ENCODE measurements at places on chromosomes 3 and 15. TPM values are rescaled to one million over a fixed set of nuclear protein-coding genes. Genes with fewer than 3 reads are reported as not detected.

GRCh38 chr3:43968465-43968864 is 273.2 kb upstream of the TOPAZ1 start:
- no peak for DNase-seq

DNA sequence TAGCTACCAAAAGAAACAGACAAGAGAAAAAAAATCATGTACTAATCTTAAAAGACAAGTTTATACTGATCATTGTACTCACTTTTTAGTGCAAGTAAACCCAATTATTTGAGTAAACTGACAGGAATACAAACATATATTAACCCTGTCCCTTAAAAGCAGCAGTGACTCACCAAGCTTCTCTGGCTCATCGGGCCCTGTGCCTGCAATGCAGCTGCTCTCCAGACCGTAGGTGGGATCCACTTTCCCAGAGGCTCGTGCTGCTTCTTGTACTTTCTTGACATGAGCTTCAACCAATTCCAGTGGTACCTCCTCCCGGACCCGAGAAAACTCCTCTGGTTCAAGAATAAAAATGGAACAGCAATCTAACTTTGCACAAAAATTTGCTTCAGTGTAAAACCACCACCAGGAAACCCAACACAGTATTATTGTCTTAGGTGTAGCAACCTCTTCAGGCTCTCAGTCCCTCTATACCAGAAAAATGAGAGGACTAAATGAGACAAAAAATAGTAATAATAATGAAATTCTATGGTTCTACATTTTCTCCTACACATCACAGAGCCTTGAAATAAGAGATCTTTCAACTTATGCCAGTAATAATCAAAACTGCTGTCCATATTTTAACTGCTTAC is 82.6 kb upstream of the CSPG5 start:
- DNase-seq = no peak

GRCh38 chr3:130517602-130518001 is 625 bp downstream of the COL6A6 start:
- no peak for DNase-seq

- DNase-seq = no peak
These were observed 1.2 kb downstream of the USP19 start for GRCh38 chr3:49119439-49119838.

DNA sequence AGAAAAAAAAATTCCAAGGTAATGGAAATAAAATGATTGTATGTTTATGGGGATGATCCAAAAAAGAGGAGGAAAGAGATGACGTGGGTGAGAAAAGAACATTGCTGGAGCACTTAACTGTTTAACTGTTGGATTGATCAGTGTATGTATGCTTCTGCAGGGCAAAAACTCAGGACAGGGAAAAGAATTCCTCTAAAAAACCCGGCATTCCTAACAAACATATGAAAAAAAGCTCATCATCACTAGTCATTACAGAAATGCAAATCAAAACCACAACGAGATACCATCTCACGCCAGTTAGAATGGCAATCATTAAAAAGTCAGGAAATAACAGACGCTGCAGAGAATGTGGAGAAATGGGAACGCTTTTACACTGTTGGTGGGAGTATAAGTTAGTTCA is 1.6 kb upstream of the PHLDB2 start:
- DNase-seq = no peak

DNA sequence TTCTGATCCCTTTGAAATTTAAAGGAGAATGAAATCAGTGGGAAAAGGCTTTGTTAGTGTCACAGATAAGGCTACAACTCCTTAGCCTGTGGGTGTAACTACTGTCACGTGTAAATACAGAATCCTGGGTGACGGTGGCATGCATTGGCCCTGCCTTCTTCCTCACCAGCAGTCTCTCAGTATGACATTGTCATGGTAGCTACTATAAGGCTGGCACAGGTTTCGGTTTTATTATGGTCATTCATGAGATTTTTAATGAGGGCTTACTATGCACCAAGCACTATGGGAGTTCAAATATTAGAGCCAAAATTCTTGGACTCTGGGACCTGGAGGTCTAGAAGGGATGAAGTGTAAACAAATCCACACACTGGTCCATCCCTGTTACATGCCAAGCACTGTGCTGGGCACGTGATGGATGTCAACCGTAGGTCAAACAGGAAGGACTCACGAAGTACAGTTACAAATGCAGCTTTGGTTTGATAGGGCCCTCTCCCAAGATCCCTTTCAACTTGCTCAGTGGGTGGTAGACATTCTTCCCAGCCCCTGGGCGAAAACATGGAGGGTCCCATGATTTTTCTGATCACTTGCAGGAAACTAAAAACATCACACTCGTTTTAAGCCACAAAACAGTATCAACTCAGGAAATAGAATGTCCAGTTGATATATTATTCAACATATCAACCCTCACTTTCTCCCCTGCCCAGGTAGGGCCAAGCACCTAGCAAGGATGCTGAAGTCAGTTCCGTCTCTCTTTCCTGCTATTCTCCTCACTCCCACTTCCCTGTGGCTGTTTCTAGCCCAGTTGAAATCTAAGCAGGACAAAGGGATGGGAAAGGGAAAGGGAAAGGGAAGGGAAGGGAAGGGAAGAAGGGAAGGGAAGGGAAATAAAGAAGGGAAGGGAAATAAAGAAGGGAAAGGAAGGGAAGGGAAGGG is 25.3 kb downstream of the BFSP2 start:
- DNase-seq = no peak

- DNase-seq = peak; percentile 28
These were observed 17.4 kb upstream of the MINDY4B start for GRCh38 chr3:150922611-150923010.

- DNase-seq = peak; percentile 33
These were observed 91.7 kb downstream of the APBA2 start for GRCh38 chr15:28977377-28978010.

GRCh38 chr3:45509038-45509767 is 85.3 kb upstream of the LIMD1 start:
- DNase-seq = no peak

DNA sequence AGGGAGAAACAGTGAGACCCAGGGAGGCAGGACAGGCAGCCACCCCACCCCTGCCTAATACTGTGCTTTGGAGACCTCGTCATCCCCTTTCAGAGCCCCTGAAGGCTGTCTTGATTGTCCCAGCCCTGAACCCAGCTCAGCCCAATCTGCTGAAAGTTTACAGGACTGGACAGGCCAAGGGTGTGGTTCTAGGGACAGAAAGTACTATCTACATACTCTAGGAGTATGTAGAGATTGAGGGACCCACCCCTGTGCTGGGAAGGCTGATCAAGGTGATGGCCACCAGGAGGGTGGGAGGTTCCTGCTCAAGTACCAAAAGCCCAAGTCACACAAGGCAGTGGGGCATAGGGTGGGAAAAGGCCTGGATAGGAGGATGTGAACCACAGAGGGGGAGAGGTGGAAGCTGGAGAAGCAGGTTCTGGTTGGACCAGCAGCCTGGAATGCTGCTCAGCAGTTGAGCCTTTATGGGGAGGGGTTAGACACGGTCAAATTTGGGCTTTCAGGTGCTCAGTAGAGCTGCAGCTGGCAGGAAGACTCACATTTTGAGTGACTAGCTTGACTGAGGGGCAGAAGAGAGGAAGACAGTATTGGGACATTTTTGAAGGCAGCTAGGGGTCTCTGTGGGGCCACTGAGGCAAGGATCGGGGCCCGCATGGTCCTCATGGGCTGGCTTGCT is 6.7 kb downstream of the NBEAL2 start:
- no peak for DNase-seq

DNA sequence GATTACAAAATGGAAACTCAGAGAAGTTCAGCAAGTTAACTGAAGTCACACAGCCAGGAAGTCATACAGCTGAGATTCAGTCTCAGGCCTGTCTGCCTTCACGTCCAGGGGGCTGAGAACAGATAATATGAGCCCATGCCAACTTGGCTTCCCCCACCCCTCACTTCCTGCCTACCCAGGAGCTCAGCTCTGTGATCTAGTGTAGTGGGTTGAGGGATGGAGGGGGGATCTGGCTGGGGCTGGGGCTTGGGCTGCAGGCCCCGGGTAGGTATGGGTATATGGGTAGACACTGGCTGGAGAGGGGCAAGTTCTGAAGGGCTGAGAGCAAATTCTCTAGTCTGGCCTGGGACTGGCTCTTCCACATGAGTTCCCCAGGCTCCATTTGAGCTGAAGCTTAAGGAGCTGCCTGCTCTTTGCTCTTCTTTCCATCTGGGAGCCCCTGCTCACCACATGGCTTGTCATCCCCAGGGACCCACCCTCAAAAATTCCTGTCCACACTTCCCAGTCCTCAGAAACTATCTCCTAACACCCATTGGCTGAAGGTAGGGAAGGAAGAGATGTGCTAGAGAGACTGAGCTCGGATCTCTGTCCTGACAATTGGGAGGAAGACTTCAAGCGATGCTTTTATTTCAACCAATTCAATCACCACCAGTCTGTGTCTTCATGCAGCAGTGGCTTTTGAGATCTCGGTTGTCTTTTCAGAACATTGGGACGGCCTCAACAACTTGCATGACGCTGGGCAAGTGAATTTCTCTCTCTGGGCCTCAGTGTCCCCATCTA is 2.0 kb downstream of the RASGRF1 start:
- no peak for DNase-seq

DNA sequence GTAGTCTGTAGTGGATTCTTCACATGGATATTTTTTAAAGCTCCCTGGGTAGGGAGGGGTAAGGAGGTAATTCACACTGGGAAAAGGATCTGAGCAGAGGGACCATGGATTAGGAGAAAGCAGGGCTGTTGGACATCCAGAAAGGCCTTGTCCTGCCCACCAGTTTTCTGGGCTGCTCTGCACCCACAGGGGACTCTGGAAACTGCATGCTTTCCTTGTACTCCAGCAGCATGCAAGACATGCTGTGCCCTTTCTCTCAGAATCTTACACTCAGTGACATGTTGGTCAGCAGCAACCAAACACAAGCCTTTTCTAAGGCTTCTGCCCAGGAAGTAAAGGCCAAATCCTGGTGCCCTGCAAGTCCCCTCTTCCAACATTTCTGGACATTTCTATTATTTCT is 2.5 kb upstream of the FBN1 start:
- DNase-seq = no peak

GRCh38 chr3:14360123-14360881 is 42.1 kb upstream of the SLC6A6 start:
- no peak for DNase-seq

GRCh38 chr3:59563966-59564365 is 514.1 kb upstream of the CFAP20DC start:
- DNase-seq = no peak

DNA sequence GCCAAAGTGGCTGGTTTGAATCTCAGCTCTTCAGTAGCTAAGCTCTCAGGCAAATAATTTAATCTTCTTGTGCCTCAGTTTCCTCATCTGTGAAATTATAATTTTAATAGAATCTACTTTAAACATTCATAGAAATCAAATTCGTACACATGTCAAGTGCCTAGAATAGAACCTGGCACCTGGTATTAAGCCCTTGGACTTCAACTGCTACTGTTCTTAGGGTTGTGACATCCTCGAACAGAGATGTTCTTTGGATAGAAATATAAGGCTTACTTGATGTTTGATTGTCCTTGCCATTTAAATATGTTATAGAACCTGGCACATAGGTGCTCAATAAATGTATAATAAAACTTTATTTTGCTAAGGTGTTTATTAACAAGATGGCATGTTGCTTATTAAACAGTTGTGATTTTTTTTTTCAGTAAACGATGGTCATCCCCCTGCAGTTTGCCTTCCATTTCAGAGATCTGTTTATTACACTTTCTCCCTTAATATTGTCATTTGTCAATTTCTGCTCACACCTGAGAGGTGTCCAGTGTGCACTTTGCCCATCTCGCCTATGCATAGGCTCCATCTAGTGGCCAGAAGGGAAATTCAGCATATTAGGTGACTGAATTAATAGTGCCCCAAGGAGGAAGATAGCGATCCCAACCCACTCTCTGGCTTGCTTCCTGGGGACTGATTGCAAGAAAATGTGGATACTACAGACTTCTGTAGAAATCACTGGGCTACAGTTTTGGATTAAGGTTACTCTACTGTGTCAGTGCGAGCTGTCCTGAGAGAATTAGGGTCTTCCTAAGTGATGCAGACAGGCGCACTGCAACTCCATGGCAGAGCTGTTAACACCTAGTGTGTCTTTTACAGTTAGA is 10.7 kb downstream of the IGF1R start:
- peak; percentile 85 for DNase-seq

DNA sequence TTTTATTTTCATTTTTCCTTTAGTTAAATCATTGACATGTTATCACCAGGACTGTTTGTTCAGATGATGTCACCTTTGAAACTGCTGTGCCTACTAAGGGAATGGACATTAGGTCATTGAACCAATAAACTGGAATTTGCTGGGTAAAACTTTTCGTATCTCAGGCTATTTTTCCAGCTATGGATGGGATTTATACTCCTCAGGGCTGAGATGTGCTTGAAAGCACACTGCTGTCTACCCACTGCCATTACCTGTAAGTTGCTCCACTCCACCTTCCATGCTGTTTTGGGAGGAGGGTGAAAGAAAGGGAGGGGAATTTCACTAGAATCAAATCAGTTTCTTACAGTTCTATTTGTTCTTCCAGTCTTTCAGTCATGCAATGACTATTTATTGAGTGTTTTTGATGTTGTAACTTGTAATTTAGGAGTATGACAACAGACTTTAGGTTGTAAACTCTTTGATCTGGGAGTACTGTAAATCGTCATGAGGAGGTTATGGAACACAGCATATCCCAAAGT is 11.3 kb downstream of the EHD4 start:
- peak; percentile 49 for DNase-seq

The PRICKLE2 gene
- total RNA-seq = 0.34 TPM

The RBPMS2 gene
- total RNA-seq = not detected

The MINDY4B gene
- not detected for total RNA-seq

The FBLN2 gene
- 0.55 TPM for total RNA-seq

The EXOSC7 gene
- 35.2 TPM for total RNA-seq

The SEMA7A gene
- 1.3 TPM for total RNA-seq

The TGM4 gene
- total RNA-seq = not detected

The GRAMD1C gene
- total RNA-seq = 0.10 TPM

The ANKDD1A gene
- 0.60 TPM for total RNA-seq

Data from HT-29 (cell line).